ENCODE measurements at places on chromosomes 3 and 15.

DNA sequence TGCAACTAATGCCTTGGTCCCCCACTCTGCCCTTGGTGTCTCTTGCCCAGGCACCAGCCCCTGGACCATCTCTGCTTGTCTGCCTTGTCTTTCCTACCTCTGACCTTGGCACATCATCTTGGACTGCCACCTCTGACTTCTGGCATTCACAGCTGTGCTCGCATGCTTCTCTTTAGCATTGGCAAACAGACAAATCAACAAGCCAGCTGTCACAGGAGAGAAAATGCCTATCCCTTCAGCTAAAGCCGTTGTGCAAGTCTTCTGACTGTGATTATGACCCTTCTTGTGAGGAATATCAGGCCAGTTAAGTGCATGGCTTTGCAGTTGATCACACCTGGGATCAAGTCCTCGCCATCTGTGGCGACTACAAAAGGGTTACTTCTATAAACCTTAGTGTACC is 84.6 kb downstream of the PRICKLE2 start:
- no peak for DNase-seq
- H3K27ac ChIP-seq: no peak overlapping the region
- no peaks in the 10 kb centered on the region for H3K4me1 ChIP-seq
- no peaks in the 10 kb centered on the region for H3K36me3 ChIP-seq

DNA sequence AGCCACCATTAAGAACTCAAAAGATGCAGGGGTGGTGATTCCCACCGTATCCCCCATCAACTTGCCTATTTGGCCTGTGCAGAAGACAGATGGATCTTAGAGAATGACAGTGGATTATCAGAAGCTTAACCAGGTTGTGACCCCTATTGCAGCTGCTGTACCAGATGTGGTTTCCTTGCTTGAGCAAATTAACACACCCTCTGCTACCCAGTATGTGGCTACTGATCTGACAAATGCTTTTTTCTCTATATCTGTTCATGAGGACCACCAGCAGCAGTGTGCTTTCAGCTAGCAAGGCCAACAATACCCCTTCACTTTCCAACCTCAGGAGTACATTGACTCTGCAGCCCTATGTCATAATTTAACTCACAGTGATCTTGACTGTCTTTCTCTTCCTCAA is 8.6 kb upstream of the MCF2L2 start:
- no peak overlapping the region for H3K4me3 ChIP-seq
- peaks cover 29% of the 10 kb centered on the region for H3K27me3 ChIP-seq
- H3K27ac ChIP-seq: no peak overlapping the region
- no peak for DNase-seq

DNA sequence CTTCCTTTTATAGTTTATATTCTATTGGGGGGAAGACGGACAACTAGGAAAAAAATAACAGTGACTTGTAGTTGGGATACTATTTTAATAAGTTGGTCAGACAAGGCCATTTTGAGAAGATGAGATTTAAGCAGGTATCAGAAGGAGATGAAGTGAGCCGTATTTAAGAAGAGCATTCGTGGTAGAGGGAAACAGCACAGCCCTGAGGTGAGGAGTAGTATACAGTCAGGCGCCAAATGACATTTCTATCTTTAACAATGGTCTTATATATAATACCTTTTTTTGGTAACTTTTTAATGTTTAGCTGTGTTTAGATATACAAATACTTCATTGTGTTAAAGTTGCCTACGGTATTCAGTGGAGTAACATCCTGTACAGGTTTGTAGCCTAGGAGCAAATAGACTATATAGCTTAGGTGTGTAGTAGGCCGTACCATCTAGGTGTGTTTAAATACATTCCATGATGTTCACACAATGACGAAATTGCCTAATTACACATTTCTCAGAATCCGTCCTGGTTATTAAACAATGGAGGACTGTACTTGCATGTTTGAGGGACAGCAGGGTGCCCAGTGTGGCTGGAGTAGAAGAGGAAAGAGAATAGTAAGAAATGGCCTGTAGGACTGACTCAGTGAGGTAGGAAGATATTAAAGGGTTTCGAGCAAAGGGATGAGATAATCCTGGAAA is 1.6 kb downstream of the NKTR start:
- H3K36me3 ChIP-seq: peaks cover 46% of the 10 kb centered on the region
- peak overlapping the region; percentile 90 for H3K27ac ChIP-seq
- no peak for DNase-seq

DNA sequence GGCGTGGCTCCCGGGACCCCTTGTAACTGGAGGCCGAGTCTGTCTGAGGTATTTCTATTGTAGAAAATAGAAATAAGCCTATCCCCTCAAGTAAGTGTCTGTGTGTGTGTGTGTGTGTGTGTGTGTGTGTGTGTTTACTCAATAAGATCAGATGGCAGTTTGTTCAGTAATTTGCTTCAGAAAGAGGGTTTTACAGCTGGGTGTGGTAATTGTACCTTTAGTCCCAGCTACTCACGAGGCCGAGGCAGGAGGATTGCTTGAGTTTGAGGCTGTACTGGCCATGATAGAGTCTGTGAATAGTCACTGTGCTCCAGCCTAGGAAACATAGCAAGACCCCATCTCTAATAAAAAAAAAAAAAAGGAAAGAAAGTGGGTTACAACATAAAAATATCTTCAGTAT is 8.7 kb downstream of the SPINT1 start:
- no peak overlapping the region for H3K27ac ChIP-seq
- no peak overlapping the region for H3K4me3 ChIP-seq
- no peaks in the 10 kb centered on the region for H3K27me3 ChIP-seq
- peaks cover 23% of the 10 kb centered on the region for H3K36me3 ChIP-seq
- peaks cover 16% of the 10 kb centered on the region for H3K4me1 ChIP-seq

GRCh38 chr15:41968701-41969100 is 3.7 kb downstream of the EHD4 start:
- H3K27me3 ChIP-seq: no peaks in the 10 kb centered on the region
- no peak overlapping the region for H3K4me3 ChIP-seq
- H3K4me1 ChIP-seq: peaks cover 38% of the 10 kb centered on the region
- H3K27ac ChIP-seq: no peak overlapping the region
- H3K36me3 ChIP-seq: peaks cover 25% of the 10 kb centered on the region

- H3K27ac ChIP-seq: no peak overlapping the region
- no peak for DNase-seq
- no peaks in the 10 kb centered on the region for H3K4me1 ChIP-seq
- no peaks in the 10 kb centered on the region for H3K27me3 ChIP-seq
Observed at GRCh38 chr15:97479957-97480356, 480.5 kb upstream of the ARRDC4 start.

DNA sequence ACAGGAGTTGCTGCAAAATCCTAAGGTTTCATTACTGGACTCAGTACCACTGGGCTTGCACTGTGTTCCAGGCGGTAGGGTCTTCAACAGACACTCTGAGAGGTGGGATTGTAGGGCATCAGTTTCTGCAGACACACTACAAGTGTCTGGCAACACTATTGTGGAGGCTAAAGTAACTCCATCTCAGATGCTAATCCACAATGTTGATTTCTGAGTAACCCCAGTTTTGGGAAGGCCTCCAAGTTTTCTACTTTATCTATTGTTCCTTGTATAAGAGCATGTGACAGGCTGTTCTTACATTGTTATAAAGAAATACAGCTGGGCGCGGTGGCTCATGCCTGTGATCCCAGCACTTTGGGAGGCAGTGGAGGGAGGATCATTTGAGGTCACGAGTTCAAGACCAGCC is 2.5 kb upstream of the ABHD5 start:
- H3K27ac ChIP-seq: no peak overlapping the region
- no peaks in the 10 kb centered on the region for H3K27me3 ChIP-seq
- DNase-seq: no peak
- peaks cover 31% of the 10 kb centered on the region for H3K36me3 ChIP-seq
- H3K4me1 ChIP-seq: peaks cover 29% of the 10 kb centered on the region

- no peak overlapping the region for H3K27ac ChIP-seq
- no peaks in the 10 kb centered on the region for H3K4me1 ChIP-seq
- H3K4me3 ChIP-seq: no peak overlapping the region
- no peaks in the 10 kb centered on the region for H3K36me3 ChIP-seq
- peaks cover 76% of the 10 kb centered on the region for H3K27me3 ChIP-seq
- no peak for DNase-seq
Observed at GRCh38 chr15:60961541-60962485, 267.3 kb downstream of the RORA start.

DNA sequence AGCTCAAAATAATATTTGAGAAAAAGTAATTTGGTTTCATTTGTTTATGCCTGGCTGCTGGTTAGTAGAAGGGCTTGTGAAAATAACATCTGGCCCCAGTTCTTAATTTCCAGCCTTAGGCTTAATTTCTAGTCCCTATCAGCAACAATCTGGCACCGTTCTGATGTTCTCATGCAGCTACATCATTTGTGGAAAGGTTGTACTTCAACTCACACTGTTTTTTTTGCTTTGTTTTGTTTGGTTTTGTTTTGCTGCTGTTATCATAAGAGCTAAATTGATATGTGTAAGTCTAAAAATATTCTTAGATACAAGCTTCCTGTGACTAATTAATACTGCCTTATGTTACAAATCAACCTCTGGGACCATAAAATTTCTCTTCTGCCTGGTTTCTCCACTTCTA is 8.9 kb downstream of the CPA3 start:
- no peak for DNase-seq
- H3K27ac ChIP-seq: no peak overlapping the region
- no peaks in the 10 kb centered on the region for H3K27me3 ChIP-seq
- H3K36me3 ChIP-seq: no peaks in the 10 kb centered on the region
- H3K4me1 ChIP-seq: peaks cover 10% of the 10 kb centered on the region

GRCh38 chr15:51382787-51383186 is 41.3 kb downstream of the GLDN start:
- no peak overlapping the region for H3K27ac ChIP-seq
- H3K27me3 ChIP-seq: peaks cover 96% of the 10 kb centered on the region
- H3K4me3 ChIP-seq: no peak overlapping the region
- peak; percentile 62 for DNase-seq

DNA sequence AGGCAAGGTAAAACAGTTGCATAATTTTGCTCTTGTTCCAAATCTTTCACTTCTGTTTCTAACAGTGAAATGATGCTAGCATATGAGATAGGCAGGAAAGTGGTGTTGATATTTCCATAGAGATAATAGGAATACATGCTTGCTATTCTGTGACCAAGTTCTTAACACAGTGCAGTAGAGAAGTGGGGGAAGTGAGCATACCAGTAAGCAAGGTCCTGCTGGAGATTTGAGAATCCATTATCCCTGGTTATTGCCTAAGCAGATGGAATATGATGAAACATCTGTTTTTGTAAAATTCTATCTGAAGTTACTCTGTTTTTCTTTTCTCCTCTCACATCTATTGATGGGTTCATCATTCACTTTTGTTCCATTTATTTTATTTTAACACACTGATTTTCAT is 28.7 kb downstream of the USP8 start:
- no peak overlapping the region for H3K27ac ChIP-seq
- no peaks in the 10 kb centered on the region for H3K27me3 ChIP-seq
- H3K36me3 ChIP-seq: peaks cover 51% of the 10 kb centered on the region
- no peak overlapping the region for H3K4me3 ChIP-seq
- no peaks in the 10 kb centered on the region for H3K4me1 ChIP-seq

DNA sequence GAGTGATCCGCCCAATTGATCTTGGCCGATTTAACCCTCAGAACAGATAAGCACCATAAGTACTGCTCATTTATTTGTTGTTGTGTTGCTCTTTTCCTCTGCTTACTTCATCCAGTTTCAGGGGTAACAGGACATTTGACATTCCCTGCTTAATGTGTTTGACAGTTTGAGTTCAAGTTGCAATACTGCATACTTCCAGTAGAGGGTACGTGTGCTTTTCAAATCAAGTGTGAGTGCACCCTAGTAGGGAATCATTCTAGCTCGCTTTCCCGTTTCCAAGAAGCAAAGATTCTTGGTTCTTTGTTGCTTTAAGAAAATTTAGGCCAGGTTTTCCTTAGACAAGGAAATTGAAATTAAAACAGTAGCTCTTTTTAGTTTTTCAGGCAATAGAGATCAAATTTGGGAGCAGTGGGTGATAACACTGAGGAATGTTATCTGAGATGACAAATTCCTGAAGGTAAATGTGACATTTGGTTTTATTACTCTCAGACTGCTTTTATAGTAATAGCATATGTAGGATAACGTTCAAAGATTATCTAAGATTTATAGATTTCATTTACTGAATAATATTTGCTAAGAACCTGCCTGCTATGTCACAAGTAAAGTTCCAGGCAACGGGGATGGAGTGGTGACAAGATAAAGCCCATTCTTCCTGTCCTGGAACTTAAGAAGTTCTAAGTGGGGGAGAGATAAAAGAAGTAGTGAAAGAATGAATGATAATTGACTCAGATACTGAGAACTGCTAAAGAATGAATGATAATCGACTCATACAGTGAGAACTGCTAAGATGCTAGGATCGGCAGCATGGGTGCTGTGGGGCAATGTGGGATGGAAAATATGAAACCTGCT is 73.3 kb downstream of the SYNPR start:
- peak; percentile 10 for DNase-seq
- H3K27me3 ChIP-seq: peaks cover 16% of the 10 kb centered on the region
- H3K27ac ChIP-seq: no peak overlapping the region
- H3K4me1 ChIP-seq: peaks cover 9% of the 10 kb centered on the region
- H3K4me3 ChIP-seq: no peak overlapping the region

DNA sequence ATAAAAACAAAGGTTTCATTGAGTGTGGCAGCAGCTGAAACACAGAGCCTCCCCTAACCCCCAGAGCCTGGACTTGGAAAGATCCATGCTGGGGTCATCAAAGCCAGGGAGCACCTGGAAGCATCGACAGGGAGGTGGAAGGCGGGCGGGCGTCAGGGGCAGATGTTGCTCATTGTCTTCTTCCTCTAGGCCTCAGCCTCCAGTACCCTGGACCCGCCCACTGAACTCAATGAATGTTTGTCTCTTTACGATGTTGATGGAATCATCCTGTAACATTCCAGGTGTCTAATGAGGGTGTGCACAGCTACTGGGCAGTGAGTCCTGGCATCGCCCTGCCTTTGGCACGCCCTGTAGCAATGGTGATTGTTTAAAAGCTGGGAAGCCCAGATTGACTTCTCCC is 9.8 kb downstream of the GP5 start:
- no peak overlapping the region for H3K4me3 ChIP-seq
- no peak overlapping the region for H3K27ac ChIP-seq

- DNase-seq: no peak
- H3K36me3 ChIP-seq: no peaks in the 10 kb centered on the region
- peaks cover 22% of the 10 kb centered on the region for H3K27me3 ChIP-seq
- no peak overlapping the region for H3K27ac ChIP-seq
Observed at GRCh38 chr3:187902936-187903335, 157.7 kb upstream of the BCL6 start.

DNA sequence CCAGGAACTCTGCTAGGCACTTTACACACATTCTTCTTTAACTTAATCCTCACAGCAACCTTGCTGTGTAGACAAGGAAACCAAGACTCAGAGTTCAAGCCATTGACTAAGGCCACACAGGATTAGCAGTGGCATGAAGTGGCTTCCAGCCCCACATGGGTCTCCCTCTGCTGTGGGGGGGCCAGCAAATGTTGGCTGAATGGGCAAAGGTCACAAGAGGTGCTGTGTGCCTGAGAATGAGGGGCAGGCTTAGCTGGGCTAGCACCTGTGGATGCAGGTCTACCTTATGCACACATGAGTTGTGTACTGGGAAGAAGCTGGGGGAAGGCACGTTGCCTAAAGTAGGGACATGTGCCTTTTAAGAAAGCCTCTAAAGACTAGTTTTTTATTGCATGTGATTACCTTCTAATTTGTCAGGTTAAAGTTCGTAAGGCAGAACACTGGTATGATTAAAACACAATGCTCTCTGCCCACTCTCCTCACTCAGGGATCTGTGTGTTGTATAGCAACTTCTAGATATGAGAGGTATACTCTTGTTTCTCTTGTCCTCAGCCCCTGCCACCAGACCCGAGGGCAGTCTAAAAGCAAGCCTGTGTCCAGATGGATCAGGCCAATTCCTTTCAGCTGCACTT is 10.9 kb downstream of the BAHD1 start:
- H3K4me1 ChIP-seq: no peaks in the 10 kb centered on the region
- H3K36me3 ChIP-seq: no peaks in the 10 kb centered on the region
- H3K27me3 ChIP-seq: no peaks in the 10 kb centered on the region
- no peak overlapping the region for H3K4me3 ChIP-seq
- H3K27ac ChIP-seq: no peak overlapping the region
- no peak for DNase-seq

GRCh38 chr3:127101411-127102187 is 91.3 kb upstream of the PRR23E start:
- H3K27me3 ChIP-seq: peaks cover 75% of the 10 kb centered on the region
- H3K4me1 ChIP-seq: no peaks in the 10 kb centered on the region
- no peak overlapping the region for H3K4me3 ChIP-seq

Measured in Calu3 (cell line).